Spinal cord (tissue), 10 donors: ENCODE measurements at places on chromosomes 2 and 18.

DNA sequence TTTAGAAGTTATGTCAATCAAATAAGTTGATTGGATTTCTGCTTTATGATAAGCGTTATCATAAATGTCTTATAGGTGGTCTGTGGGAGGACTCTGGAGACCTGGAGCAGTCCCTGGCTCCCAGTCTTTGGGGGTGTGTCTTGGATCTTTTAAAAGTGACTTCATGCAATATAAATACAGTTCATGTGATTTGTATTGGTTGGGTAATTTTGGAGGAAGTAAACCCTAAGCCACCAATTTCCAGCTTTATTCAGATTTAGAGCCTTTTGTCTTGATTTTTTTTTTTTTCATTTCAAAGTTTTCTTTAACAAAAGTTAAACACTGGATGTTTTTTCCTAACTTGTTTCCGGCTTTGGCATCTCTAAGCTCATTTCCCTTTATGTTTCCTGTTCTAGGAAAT lies 68.8 kb downstream of the MAP4K4 start:
- DNase-seq: no peak

DNA sequence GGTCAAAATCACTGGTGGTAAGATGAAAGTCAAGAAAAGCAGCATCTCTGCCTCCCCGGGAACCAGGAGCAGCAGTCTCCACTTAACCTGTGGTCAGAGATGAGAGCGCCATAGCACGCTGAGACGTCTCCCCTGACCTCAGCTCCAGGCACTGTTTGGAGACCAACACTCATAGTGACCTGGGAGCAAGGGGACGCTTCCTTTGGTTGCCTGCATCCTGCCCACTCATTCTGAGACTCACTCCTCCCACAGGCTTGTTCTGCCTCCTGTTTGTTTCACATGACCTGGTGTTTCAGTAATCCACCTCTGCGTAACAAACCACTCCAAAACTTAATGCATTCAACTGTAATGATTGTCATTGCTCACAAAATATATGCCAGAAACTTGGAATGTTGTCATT lies 139.3 kb downstream of the ACOXL start:
- DNase-seq: no peak

GRCh38 chr2:98158305-98158704 lies 71.3 kb downstream of the VWA3B start:
- no peak for DNase-seq

DNA sequence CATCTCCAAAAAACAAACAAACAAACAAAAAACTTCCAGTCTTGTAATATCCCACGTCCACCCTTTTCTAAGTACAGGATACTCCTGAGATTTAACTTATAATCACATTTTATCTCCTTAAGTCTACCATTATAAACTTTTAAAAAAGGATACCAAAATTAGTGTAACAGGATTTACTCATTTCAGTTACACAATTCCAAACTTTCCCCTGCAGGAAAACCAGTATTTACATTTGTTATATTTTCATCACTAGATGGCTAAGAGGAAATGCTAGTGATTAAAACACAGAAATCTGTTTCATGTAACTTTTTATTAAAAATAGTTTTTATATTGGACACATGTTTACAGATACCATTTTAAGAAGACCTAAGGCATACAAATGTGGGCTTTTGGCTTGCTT lies 27.5 kb downstream of the CFAP36 start:
- no peak for DNase-seq

DNA sequence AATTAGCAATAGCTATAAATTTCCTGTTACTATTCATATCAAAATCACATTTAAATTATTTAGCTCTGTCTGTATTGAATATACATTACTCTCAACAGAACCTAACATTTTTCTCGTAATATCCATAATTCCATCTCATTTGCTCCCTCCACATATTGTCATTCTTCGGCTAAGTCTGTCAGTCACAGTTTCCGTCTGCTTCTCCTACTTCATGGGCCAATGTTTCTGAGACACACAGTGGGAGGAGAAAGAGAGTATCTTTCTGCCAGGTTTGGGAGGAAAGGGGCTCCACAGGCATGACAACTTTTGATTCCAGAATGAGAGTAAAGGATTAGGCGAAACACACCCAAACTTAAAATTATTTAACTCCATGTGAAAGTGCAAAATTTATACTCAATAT lies 273.1 kb upstream of the SMIM21 start:
- no peak for DNase-seq

- no peak for DNase-seq
Measured at GRCh38 chr2:179354739-179355537, 90.3 kb upstream of the SESTD1 start.

DNA sequence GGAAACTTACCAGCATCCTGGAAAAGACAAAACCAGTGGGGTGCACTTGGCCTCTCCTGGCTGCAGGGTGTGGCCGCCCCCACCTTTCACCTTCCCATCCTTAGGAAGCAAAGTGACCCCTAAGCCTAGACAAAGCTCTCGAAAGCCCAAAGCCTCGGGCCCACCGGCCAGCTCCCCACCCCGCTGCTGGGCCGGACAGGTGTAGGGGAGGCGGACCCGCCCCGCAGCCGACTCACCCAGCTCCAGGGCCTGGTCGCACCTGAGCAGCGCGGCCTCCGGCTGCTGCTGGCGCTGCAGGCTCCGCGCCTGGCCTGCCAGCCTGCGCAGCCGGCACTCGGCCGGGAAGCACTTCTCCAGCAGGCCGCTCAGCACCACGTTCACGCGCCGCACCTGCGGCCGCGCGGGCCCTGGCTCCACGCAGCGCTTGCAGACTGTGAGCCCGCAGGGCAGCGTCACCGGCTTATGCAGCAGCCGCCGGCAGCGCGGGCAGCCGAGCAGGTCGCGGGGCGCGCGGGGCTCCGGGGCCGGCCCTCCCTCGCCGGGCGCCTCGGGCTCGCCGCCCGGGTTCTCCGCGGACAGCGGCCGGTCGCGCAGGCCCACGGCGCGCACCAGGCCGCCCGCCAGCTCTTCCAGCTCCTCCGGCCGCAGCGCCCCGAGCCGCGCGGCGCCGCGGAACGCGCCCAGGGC lies 979 bp downstream of the LONRF2 start:
- peak; percentile 77 for DNase-seq

GRCh38 chr2:81714817-81715216 lies 1410.3 kb upstream of the LRRTM1 start:
- no peak for DNase-seq

GRCh38 chr2:9113916-9114315 lies 92.7 kb upstream of the ASAP2 start:
- DNase-seq: no peak

DNA sequence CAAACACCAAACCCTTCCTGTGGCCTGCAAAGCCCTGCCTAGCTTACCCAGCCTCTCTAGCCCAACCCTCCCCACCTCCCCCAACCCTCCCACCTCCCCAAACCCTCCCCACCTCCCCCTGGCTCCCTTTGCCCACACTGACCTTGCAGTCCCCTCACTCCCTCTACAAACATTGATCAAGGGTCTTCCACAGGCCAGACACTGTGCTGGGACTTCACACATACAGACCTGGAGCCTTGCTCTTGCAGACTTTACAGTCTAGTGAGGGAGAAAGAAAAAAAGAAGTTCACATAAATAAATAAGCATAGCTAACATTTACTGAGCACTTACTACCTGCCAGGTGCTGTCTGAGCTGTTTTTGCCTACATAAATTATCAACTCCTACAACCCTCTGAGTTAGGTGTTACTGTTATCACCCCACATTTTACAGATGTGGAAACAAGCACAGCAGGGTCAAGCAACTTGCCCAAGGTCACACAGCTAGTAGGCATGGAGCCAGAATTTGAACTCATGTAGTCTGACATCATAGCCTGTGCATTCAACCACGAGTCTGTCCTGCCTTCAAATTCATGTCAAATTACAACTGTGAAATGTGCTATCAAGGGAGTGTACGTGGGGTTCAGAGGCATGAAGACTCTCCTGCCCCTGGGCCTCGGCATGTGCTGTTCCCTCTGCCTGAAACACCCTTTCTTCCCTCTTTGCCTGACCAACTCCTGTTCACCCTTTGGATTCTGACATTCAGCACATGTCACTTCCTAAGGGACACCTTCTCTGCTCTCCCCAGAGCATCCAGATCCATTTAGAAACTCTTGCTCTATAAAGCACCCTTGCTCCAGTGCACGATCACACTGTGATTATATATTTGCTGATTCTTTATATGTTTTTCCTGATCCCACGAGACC lies 209.9 kb downstream of the TNS1 start:
- DNase-seq: no peak

DNA sequence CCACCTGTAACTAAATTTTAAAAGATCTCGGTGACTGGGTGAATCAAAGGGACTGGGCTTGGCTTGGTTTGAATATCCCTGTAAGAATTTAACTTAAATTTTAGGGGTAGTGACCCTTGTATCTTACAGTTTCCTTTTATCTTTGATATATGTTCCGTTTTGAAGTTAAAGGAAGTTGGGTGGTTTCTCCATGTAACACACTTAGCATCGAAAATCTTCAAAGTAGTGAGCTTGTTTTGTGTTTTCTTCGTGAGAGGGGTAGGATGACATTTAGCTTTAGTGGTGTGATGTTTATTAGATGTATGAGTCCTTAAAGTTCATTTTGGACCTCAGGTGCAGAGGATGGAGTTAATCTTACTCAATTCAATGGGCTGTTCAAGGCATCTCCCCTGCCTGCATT lies 1.6 kb downstream of the WDR7 start:
- no peak for DNase-seq

DNA sequence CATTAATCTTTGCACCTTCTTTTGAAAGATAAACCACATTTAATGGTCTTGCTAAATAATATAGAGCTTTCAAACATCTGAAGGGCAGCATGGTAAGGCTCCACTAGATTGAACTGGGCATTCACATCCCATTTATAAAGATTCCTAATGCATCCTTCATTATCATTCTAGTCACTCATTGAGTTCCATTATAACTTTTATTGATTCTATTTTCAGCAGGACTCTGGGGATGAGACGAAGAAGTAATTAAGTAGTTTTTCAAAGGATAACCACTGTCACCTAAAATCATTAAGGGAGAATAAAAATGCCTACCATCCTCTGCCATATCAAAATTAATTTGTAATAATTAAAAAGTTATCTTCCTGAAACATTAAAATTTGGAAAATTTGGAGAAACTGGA lies 60.2 kb upstream of the CTNNA2 start:
- no peak for DNase-seq

- DNase-seq: no peak
Measured at GRCh38 chr18:73826098-73826497, 321.5 kb downstream of the FBXO15 start.

DNA sequence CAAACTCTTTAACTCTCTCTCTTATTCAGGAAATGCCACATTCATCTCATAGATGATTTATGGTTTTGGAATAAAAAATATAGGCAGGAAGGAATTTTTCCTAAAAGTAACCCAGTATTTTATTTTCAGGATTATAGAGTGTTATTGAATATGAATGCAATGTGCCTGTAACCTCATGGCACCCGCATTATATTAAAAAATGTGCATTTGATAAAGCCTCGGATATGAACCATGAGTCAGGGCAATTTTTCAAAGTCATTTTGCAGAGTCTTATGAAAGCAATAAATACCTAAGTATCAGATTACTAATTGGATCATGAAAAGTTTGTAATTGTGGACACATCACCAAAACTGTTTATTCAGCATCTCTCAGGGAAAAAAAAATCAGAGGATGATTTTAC lies 573.8 kb downstream of the TSN start:
- no peak for DNase-seq

- peak; percentile 83 for DNase-seq
Measured at GRCh38 chr2:158753641-158754611, 41.2 kb upstream of the DAPL1 start.

DNA sequence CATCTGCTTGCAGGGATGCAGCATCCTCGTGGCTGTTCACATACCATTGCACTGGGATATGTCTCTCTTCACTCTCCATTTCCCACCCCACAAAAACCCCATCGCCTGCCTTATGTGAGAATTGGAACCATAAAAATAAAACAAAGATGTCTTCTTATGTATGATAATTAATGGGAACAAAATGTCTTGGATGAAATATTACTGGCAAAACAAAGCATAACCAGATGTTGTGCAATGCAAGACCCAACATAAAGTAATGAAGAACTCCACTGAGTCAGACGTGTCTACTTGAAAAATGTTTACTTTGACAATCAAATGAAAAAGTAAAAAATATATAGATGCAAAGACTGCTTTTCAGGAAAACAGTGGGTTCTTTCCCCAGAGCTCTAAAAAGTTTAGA lies 611.3 kb upstream of the SYT4 start:
- DNase-seq: no peak

- DNase-seq: no peak
Measured at GRCh38 chr18:8847900-8848299, 142.5 kb downstream of the MTCL1 start.

GRCh38 chr18:5311301-5311989 lies 15.9 kb upstream of the ZBTB14 start:
- peak; percentile 8 for DNase-seq

DNA sequence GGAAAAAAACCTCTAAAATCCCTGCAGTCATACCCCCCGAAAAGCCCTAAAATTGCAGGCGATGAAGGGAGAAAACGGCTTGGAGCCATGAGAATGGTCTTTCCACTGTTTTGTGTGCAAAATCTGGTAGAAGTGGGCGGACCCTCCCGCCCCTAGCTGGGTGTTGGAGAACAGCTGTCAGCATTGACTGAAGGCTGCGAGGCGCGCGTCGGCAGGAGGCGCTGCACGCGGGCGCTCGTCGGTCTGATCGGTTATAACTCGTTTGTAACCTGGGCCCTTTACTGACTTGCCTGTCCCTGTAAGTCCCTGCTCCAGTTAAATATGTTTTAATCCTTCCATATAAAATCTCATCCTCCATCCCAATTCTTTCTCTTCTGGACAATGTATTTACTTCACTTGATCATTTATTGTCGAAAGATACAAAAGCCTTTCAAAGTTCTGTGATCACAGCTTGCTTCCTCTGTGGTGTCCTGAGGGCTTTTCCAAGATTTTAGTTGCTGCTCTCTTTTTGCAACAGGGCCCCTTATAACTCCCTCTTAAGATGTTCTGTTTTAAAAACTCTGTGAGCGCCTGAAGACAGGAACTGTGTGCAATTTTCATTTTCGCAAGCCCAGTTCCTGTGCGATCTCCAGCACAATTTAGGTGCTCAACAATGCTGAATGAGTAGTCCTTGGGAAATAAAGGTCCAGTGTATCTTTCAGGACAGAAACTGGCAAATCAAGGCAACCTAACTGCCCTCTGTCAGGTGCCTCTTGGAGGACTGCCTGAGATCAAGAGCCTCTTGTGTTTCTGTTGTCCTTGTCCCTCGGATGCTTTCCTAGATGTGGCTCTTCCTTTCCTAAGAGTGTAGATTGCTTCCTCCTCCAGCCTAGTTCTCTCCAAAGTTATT lies 918 bp upstream of the HNRNPLL start:
- peak; percentile 73 for DNase-seq

- no peak for DNase-seq
Measured at GRCh38 chr18:23643815-23644490, 18.8 kb downstream of the ANKRD29 start.

DNA sequence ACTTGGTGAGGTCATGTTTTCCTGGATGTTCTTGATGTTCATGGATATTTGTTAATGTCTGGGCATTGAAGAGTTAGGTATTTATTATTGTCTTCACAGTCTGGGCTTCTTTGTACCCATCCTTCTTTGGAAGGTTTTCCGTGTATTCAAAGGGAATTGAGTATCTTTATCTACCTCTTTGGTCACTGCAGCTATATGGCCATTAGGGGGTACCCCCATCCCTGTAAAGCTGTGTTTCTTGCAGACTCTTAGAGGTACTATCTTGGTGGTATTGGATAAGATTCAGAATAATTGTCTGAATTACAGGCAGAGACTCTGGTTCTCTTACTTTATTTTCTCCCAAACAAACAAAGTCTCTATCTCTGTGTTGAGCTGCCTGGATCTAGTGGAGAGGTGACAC lies 401.6 kb upstream of the FSIP2 start:
- no peak for DNase-seq

- no peak for DNase-seq
Measured at GRCh38 chr2:126756125-126756524, 100.2 kb downstream of the GYPC start.
